ENCODE measurements at places on chromosomes 12 and 14.

GRCh38 chr14:90495357-90496276 lies 98.8 kb downstream of the CALM1 start:
- DNase-seq: no peak

GRCh38 chr12:28497889-28498411 lies 307.7 kb downstream of the CCDC91 start:
- DNase-seq: no peak

DNA sequence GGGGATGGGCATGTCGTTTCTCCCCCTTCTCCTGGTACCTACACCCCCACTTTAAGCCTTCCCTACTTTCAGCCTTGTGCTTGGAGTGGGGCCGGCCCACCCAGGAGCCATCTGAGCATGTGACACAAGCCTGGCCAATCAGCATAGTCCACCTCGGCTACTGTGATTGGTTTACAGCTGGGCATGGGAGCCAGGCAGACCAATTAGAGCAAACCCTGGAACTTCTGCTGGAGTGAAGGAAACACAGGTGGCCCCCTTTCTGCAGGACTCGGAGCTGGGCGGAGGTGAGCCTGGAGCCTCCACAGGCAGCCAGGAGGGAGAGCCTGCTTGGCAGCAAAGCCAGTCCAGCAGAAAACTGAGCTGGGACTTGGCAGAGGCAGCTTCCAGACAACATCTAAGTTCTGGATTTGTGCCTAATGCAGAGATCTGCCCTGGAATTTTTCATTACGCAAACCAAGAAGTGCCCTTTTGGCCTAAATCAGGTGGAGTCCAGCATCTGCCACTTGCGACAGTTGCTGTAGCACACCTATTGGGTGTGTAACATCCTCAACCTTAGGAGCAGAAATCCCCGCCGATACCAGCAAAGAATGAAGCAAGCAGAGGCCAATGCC lies 59.5 kb downstream of the SCARB1 start:
- DNase-seq: no peak

- no peak for DNase-seq
These were observed 437.3 kb downstream of the MED13L start for GRCh38 chr12:115840159-115840558.

DNA sequence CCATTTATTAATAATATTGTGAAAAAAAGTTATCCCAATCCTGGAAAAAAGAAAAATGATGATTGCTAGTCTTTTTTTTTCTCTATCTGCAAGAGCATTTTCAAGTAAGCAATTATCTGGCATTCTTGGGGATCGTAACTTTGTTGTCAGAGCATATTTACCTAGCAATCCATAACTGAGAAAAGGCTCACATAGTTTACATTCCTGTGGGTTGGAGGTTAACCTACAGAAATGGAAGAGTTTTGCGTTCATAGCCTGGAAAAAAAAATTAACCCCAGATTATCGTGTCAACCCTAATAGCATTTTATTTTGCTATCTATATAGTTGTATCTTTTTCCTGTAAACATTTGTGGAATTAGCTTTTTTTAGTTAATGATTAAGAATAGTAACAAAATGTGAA lies 292.3 kb downstream of the DAD1 start:
- DNase-seq: no peak

DNA sequence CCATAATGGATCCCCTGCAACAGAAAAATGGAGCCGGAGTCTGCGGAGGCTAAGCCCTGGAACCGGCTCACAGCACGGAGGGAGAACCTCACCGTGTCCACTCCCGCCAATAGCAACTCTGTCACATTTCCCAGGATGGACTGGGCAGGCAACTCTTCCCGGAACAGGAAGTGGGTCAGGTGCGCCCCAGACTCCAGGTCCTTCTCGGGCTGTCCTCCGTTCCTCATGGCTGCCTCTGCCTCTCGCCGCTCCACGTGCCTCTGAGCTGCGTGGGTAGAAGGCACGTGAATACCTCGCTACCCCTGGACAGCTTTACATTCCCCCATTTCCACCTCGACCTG lies 2.2 kb downstream of the CYP27B1 start:
- no peak for DNase-seq
